Smooth muscle cell of the pulmonary artery (primary cell): ENCODE measurements at places on chromosomes 16 and 17. TPM values are rescaled to one million over a fixed set of nuclear protein-coding genes. Genes with fewer than 3 reads are reported as not detected.

The NLGN2 gene
- 23.7 and 28.4 TPM in 2 replicates for total RNA-seq

The TERB1 gene
- 0.07 TPM in 1 of 2 replicates, not detected in the other for total RNA-seq

The NETO2 gene
- 26.4 and 150 TPM in 2 replicates for total RNA-seq

The BLTP2 gene
- total RNA-seq = 164 and 202 TPM in 2 replicates

The NPW gene
- 0.85 and 1.0 TPM in 2 replicates for total RNA-seq

The TMC8 gene
- total RNA-seq = 0.13 TPM in 1 of 2 replicates, not detected in the other

The TUFM gene
- total RNA-seq = 82.1 and 108 TPM in 2 replicates

The NOG gene
- 1.6 and 2.0 TPM in 2 replicates for total RNA-seq

The CD79B gene
- total RNA-seq = 3.6 TPM in 1 of 2 replicates, not detected in the other

The UBALD2 gene
- total RNA-seq = 4.2 and 4.4 TPM in 2 replicates

The TEKT3 gene
- total RNA-seq = 0.20 and 0.91 TPM in 2 replicates
